ENCODE measurements at places on chromosomes 12 and 14. TPM values are rescaled to one million over a fixed set of nuclear protein-coding genes. Genes with fewer than 3 reads are reported as not detected.

Gene GPR132
- total RNA-seq: under 0.01 TPM

Gene CIDEB
- 2.6 TPM for total RNA-seq

Gene BDKRB1
- total RNA-seq: not detected

Gene AKAP3
- 1.3 TPM for total RNA-seq

Gene IFT81
- 5.2 TPM for total RNA-seq

Gene AKAP6
- 0.20 TPM for total RNA-seq

Gene TMEM132C
- not detected for total RNA-seq

Gene LRRC10
- total RNA-seq: not detected

Gene NUDT4
- 85.6 TPM for total RNA-seq

Gene DLGAP5
- total RNA-seq: 18.3 TPM

Gene NYNRIN
- total RNA-seq: 1.4 TPM

Gene LAG3
- 0.22 TPM for total RNA-seq

Gene PTGER2
- total RNA-seq: under 0.01 TPM

Gene SAMD4A
- 19.6 TPM for total RNA-seq

Gene ADAM20
- total RNA-seq: 0.22 TPM

Gene CISTR
- not detected for total RNA-seq

Gene IAPP
- not detected for total RNA-seq

Gene ADCY4
- 34.9 TPM for total RNA-seq

Gene CHURC1
- 37.1 TPM for total RNA-seq

Gene LRTM2
- total RNA-seq: not detected

Gene SPRYD4
- 1.8 TPM for total RNA-seq

Gene MOK
- 0.65 TPM for total RNA-seq

Gene OTX2
- not detected for total RNA-seq

Gene CLEC2A
- not detected for total RNA-seq

Gene FOXN4
- total RNA-seq: not detected

Gene RPL36AL
- total RNA-seq: 240 TPM

Gene MIPOL1
- 6.1 TPM for total RNA-seq

Gene MTRFR
- total RNA-seq: 7.7 TPM
